Endothelial cell (in vitro differentiated cells): ENCODE measurements at places on chromosomes 12 and 14.

DNA sequence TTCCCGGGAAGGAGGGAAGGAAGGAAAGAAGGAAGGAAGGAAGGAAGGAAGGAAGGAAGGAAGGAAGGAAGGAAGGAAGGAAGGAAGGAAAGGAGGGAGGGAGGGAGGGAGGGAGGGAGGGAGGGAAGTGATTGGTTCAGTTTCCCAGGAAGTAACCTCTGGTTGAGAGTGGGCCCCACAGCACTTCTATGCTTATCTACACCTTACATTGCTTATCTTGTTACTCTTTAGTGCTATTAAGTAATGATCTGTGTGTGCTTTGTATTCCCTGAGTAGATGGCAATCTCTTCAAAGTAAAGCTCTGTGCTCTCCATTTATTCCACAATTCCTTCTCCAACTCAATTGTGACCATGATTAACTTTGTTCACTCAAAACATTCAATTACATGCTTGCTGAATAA is 74.6 kb downstream of the SLC38A4 start:
- no peaks in the 10 kb centered on the region for H3K4me1 ChIP-seq
- no peaks in the 10 kb centered on the region for H3K27me3 ChIP-seq
- no peak for DNase-seq
- no peaks in the 10 kb centered on the region for H3K36me3 ChIP-seq
- H3K4me3 ChIP-seq, result no peak overlapping the region

- peaks cover 6% of the 10 kb centered on the region for H3K4me1 ChIP-seq
- H3K4me3 ChIP-seq, result no peak overlapping the region
- H3K27ac ChIP-seq, result no peak overlapping the region
These were observed 75.5 kb downstream of the PDE3A start for GRCh38 chr12:20443792-20444191.

GRCh38 chr14:106657460-106657859 is 1131.1 kb downstream of the TMEM121 start:
- no peak overlapping the region for H3K4me3 ChIP-seq
- H3K27ac ChIP-seq, result no peak overlapping the region
- no peak for DNase-seq
- no peaks in the 10 kb centered on the region for H3K27me3 ChIP-seq
- H3K36me3 ChIP-seq, result no peaks in the 10 kb centered on the region

DNA sequence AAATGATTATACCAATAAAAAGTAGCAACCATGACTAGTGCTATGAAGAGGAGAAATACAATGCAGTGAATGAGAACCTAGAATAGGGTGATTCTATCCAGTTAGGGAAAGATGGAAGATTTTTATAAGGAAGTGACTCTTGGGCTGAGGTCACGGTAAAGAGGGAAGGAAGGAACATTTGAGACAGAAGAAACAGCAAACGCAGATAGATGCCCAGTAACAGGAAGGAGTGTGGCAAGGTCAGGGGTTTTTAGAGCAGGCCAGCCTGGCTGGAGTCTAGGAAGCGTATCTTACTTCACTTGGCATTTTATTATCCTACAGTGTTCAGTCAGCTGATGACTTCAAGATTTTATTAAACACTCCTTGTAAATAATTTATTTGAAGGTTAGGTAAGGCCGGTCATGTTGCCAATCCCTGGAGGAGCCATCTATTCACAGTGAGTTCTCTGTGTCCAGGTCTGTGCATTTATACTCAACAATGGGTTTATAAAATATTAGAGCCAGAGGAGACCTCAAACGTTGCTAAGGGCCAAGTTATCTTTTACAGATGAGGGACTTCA is 170.6 kb downstream of the PRKCH start:
- DNase-seq, result no peak
- peaks cover 3% of the 10 kb centered on the region for H3K27me3 ChIP-seq
- H3K4me1 ChIP-seq, result no peaks in the 10 kb centered on the region
- H3K4me3 ChIP-seq, result no peak overlapping the region
- peaks cover 15% of the 10 kb centered on the region for H3K36me3 ChIP-seq

- no peak overlapping the region for H3K27ac ChIP-seq
- H3K4me3 ChIP-seq, result no peak overlapping the region
- H3K27me3 ChIP-seq, result peaks cover 5% of the 10 kb centered on the region
- no peaks in the 10 kb centered on the region for H3K36me3 ChIP-seq
- no peak for DNase-seq
- H3K4me1 ChIP-seq, result no peaks in the 10 kb centered on the region
These were observed 371.1 kb downstream of the SEC23A start for GRCh38 chr14:38731962-38732361.
